ENCODE measurements at places on chromosomes 5 and 9.

DNA sequence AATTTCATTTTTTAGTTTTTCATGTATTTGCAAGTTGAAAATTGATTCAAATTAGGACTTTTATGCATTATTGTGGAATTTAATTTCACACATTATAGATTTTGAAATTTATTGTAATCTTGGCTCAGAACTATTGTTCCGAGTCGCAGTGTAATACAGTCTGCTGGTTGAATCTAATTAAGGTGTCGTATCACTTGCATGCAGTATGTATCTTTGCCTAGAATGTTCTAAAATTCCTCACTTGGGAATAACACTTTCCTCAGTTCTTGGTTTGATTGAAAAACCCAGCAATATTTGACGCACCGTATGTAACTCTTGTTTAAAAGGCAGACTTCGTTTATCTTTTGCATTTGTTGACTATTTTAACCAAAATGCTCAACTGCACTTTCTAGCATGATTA lies 49.4 kb downstream of the MELK start:
- DNase-seq = no peak

- no peak for DNase-seq
Observed at GRCh38 chr5:58359981-58360380, 99.9 kb downstream of the PLK2 start.

DNA sequence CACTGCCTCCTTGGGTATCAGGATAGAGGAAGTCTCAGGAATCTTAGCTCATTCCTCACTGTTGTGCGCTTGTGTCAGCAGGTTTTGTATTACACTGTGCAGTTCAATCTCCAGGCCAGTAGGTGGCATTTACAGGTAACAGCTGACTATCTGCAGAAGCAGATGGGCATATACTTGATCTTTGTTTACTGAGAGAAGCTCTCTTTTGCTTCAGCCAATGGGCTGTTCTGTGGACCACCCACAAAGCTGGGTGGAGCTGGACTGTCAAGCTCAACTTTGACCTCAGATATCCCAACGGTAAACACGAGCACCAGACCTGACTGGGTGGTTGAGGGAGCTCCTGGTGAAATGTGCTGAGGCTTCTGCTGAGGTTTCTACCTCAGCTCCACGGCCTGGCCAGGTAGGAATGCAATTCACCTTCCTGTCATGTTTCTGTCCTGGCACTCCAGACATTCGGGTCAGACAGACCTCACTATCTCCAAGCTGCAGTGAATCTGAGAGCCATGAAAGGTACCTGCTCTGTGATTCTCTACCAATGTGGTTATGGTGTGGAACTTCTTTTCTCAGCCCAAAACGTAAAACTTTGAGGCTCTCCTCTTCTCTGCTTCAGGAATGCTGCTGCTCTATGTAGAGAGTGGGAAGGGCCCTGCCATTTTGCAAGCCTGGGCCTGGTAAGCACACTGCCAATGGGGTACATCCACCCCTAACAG lies 167.9 kb upstream of the ACTBL2 start:
- peak; percentile 11 for DNase-seq

GRCh38 chr9:15482146-15482545 lies 28.6 kb downstream of the PSIP1 start:
- DNase-seq = no peak

- DNase-seq = no peak
Observed at GRCh38 chr9:65426231-65426630, 141.2 kb upstream of the FOXD4L5 start.

All from GM06990 (cell line).